ENCODE measurements at places on chromosomes 7 and 10.

DNA sequence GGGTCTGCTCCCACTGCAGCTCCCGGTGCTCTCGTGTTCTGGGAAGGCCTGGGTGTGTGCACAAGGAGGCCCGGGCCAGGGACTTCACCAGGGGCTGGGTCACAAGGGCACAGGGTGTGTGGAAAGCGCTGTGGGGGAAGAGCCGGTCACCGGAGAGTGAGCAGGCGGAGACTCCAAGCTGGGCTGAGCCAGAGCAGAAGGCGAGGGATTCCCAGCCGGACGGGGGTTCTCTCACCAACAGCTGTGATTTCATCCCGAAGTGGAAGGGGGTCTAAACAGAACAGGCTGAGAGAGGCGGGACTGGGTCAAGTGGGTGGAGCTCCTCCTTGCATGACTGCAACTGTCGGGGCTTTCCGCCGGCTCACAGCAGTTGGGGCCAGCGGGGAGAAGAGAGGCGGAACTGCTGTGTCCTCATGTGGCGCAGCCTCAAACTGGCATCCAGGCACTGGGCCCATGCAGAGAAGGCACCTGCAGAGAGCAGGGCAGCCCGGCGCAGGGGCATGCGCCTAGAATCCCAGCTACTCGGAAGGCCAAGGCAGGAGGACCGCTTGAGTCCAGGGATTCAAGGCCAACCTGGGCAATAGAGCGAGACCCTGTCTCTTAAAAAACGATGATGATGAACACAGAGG is 7.6 kb upstream of the ORAI2 start:
- DNase-seq = peak; percentile 67

- DNase-seq = no peak
These were observed 98.6 kb upstream of the KCTD7 start for GRCh38 chr7:66529883-66530610.

GRCh38 chr7:157916946-157917640 is 580.3 kb downstream of the DNAJB6 start:
- DNase-seq = no peak

GRCh38 chr10:52436664-52437063 is 122.6 kb downstream of the DKK1 start:
- DNase-seq = no peak

GRCh38 chr10:121327727-121328126 is 270.5 kb downstream of the FGFR2 start:
- no peak for DNase-seq

GRCh38 chr7:111047595-111047994 is 43.3 kb upstream of the LRRN3 start:
- no peak for DNase-seq

GRCh38 chr10:11082526-11082925 is 64.9 kb downstream of the CELF2 start:
- no peak for DNase-seq

- no peak for DNase-seq
These were observed 66.2 kb upstream of the STEAP1B start for GRCh38 chr7:22566176-22566575.

GRCh38 chr10:5952731-5953385 is 24.5 kb downstream of the IL15RA start:
- no peak for DNase-seq

DNA sequence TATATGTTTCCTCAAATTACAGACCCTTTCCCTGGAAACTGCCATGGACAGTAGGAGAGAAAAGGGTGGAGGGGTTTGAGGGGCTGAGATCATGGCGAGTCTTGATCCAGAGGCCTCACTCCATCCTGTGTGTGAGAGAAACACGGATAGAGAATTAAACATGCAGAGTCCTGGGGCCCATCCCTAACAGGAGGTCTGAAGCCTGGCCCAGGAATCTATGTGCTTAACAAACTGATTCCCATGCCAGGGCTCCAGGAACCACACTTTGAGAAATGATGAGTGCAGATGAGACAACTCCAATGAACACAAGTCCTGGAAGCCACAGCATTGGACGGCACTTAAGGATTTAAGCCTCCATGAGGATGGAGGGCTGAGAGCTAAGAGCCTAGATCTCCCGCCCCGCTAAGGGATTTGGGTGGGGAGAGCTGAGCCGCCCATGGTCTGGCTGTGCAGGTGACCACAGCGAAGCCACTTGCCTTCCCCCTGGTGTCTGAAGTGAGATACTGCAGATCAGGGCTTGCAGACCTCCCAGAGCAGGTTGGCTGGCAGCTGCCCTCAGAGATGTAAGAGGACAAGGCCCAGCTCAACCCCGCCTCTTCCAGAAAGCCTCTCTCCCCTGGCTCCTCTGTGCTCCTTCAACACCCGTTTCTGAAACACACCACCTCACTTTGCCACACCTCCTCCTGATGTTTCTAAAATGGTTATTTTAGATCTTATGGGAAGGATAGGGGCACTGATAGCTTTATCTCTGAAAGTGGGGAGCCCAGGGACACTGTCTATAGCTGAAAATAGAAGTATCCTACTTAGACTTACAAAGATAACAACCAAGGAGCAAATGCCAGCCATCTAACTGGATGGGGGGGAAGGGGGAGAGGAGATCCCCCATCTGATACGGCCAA is 24.8 kb upstream of the EIF5AL1 start:
- DNase-seq = no peak

GRCh38 chr7:74573512-74573911 is 84.0 kb upstream of the GTF2I start:
- no peak for DNase-seq

DNA sequence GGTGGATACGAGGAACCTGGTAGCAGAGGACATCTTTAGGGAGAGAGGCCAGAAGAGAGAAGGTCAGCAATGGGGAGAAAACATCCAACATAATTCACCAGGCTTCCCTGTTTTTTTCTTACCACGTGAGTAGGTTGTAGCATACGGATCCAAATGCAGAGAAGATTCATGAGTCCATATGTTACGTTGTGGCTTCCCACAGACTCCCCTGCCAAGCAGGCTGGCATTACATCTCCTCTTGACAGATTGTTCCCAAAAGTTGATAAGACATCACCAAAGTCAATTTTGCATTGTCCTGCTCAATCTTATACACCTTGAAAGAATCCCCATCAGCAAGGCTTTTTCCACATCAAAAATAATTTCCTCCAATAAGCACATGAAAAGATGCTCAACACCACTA is 39.7 kb downstream of the DRGX start:
- DNase-seq = no peak

GRCh38 chr10:76356557-76356956 is 925.1 kb downstream of the LRMDA start:
- DNase-seq = no peak

- no peak for DNase-seq
These were observed 111.2 kb upstream of the ADO start for GRCh38 chr10:62693306-62693705.

DNA sequence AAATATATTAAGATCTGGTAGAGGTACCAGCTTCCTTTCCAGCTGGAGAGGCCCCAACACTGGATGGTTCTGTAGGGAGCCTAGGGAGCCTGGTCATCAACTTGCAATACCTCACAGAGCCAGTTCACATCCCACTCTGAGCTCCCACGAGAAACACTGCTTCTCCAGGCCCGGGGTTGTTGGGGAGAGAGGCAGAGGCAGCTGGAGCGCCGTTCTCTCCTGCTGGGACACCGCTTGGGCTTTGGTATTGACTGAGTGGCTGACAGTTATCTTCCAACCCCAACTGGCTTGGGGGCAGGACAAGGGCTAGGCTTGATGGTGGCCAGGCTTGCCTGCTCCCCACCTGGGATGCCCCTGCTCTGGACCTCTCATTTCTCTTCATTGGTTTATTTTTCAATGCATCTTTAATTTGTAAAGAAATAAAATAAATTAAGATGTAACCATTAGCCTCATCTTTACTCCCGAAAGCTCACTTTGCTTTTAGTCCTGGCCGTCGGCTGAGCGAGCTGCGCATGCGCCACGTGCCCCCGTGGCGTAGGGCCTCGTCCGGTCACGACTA is 10.0 kb upstream of the CHCHD1 start:
- DNase-seq = no peak

DNA sequence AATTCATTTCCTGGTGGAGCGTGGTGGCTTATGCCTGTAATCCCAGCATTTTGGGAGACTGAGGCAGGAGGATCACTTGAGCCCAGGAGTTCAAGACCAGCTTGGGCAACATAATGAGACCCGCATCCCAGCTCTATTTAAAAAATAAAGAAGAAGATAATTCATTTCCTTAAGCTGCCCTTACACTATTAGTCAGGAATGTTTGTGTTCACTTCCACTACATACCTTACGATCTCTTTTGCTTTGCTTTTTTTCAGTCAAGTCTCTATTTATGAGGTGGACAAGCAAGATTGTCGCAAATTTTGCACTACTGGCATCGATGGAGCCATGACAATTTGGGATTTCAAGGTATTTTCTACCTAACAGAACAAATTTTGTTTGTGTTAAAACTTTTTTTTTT is 11.2 kb upstream of the ARPC1B start:
- DNase-seq = no peak

GRCh38 chr7:23295401-23295697 is 3.8 kb upstream of the MALSU1 start:
- DNase-seq = no peak

DNA sequence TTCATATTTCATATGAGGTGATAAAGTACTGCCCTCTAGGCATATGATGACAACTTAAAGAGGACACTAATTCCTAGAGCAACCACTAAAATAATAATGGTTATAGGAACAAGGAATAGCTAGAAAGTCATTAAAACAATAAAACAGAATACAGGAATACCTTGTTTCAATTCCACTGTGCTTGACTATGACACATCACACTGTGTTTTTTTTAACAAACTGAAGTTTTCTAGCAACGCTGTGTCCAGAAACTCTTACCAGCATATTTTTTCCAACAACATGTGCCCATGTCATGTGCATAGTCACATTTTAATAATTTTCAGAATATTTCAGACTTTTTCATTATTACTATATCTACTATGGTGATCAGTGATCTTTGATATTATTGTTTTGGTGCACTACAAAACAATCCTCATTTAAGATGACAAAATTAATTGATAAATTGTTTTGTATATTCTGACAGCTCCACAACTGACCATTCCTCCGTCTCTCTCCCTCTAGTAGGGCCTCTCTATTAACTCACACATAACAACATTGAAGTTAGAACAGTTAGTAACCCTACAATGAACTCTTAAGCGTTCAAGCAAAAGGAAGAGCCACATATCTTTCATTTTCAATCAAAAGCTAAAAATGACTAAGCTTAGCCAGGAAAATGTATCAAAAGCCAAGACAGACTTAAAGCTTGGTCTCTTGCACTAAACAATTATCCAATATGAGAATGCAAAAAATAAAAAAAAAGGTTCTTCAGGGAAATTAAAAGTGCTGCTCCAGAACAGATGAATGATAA is 85.8 kb downstream of the SNX13 start:
- DNase-seq = no peak

GRCh38 chr10:75357500-75357899 is 44.1 kb downstream of the ZNF503 start:
- no peak for DNase-seq

GRCh38 chr7:123821320-123821719 is 23.6 kb upstream of the HYAL4 start:
- no peak for DNase-seq

- no peak for DNase-seq
These were observed 582.3 kb upstream of the CNTNAP2 start for GRCh38 chr7:145534301-145534700.

- DNase-seq = no peak
These were observed 111.6 kb downstream of the C10orf90 start for GRCh38 chr10:126558881-126559280.

DNA sequence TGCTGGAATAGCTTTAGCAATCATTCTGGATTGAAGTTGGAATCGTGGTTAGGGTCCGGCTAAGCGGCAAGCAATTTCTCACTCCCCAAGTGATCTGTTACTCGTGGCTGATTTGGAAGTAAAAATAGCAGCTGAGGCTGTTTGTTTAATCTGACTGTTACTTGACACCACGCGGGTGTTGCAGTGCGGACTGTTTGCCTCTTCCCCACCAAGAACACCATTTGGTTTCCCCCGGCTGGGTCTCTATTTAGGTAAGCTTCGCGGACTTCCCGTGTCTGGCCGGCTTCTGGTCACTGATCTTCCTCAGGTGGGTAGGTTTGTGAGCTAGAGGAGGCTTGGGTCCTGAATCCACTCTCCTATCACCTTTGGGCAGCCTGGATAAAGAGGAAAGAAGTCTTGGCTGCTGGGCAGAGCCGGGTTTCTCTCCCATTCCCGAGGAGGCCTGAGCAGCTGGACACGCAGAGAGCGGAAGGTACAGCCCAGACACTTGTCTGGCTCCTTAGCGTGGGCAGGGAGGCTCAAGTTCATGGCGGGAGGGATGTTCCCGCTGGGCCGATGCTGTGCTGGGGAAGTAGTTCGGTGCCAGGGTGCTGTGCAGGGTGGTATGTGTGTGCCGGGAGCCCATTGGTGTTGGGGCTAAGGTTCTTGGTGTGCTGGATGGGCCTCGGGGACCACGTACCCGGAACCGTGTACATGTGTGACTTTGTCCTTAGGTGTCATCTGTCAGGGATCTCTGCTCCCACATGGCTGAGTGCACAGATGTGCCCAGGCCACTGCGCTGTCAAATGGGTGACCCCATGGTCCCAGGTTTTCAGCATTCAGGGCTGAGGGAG is at the start of gene C10orf71:
Gene C10orf71 (plus strand): TSS at position 188 of the 833 bp plus-strand sequence. CDS start 23,376 bp downstream, outside the sequence.
- DNase-seq = no peak

DNA sequence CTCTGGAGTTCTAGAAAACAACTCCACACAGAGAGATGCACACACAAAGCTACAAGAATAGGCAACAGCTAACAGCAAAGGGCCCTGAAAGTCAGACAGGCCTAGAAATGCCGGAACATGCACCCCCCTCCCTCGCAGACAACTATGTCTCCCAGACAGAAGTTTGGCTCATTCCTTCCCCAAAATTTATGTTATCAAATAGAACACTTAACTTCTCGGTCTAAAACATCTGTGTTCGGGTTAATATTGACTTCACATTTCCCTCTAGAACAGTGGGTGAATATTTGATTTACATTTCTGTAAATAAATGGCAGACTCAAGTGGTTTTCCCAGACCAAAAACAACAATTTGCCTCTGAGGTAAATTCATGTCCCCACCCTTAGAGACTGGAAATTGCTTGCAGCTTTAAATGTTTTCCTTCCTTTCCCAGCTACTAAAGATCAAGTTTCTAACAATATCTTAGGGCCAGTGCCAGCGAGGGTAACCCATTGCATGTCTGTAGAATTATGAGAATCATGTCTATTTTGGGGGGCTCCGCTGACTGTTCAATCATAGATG is 92.5 kb upstream of the INHBA start:
- DNase-seq = no peak

DNA sequence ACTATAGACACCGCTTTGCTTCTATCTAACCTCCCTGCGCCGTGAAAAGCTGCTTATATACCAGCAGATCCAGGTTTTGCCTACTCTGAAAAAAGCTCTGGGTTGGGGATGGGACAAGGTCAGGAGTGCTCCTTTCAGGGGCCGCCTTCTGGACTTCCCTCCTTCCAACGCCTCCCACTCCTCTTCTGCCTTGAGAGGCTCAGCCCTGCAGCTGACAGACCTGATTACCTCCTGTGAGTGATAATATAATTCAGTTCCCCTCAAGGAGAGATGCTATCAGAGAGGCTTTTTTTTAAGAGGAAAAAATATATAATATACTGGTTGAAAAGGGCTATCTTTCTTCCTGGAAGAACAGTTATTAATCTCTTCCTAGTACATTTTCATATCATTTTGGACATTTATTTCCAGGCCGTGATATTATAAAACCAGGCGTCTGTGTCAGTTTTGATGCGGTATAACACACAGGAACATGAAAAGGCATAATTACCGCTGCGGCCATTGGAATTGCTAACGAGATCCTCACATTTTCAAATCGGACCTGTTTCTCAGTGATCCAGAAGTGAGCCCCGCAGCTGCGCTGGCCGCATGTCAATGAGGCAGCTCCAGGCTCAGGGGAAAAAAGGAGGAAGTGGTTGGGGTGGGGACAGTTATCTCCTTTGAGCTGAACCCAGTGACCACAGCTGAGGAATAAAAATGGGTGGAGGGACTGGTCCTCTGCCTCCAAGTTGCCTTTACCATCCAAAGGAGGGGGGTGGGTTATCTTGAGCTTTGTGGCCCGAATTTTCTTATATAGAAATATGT is 457.1 kb downstream of the TYW1 start:
- DNase-seq = no peak
